ENCODE measurements at places on chromosomes 6 and 20.

GRCh38 chr20:43579861-43580793, 10.6 kb upstream of the IFT52 start:
- DNase-seq, result no peak

DNA sequence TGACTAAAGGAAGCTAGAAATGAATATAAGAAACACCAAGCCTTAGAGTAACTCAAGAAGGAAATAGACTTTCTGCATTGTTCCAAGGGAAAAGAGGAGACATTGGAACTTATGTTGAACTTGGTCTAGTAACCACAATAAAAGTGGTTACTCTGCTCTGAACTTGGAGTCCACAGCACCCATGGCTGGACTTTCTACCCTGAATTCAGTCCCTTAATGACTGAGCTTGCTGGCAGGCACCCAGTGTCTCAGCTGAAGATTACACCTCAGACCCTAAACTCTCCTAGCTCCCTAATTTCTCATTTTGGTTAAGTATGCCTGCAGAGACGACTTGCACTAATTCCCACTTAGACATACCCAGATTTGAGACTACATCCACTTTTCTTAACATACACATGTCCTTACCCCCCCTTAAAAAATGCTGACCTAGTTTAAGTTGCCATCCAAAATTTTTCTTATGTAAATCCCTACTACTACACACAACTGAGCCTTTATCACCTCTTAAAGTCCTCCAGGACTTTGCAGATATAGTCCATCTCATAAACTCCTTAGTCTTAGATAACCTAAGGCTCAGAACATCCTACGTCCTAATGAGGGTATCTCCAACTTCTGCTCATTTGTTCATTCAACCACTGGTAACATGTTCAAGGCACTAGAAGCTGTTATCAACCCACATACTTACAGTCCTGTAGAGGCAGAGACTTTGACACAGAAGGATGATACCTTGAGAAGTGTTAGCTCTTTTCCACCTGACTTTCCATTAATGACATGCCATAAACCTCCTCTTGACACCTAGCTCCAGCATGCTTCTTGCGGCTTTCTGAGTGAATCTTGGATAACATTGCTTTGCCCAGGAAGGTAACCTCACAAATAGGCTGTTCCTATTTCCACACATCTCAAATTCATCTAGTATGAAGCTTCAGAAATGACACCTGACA, 129.8 kb downstream of the ALDH8A1 start:
- DNase-seq, result no peak

DNA sequence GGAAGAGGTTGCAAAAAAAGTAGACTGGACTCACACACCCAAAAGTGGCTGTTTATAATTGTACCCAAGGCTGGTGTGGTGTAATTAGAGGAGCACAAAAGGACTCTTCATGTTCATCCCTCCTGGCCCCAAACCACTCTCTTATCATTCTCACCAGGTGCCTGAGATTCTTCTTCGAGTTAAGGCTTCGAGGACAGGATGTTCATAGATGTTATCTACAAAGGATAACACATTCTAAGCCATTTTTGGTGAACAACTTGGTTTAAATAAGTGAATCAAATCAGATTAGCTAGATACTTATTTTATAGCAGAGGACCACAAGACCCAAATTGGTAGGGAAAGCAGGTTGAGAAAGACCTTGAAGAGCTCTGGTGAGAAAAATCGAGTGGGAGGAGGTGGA, 73.1 kb upstream of the SUPT3H start:
- no peak for DNase-seq

GRCh38 chr6:6409397-6410030, 89.1 kb upstream of the F13A1 start:
- DNase-seq, result no peak

- no peak for DNase-seq
These were observed 118.3 kb upstream of the ECI2 start for GRCh38 chr6:4253604-4254231.

- no peak for DNase-seq
These were observed 50.0 kb upstream of the SCGN start for GRCh38 chr6:25601800-25602673.

- DNase-seq, result no peak
These were observed 276.7 kb downstream of the FARS2 start for GRCh38 chr6:5537967-5538366.

DNA sequence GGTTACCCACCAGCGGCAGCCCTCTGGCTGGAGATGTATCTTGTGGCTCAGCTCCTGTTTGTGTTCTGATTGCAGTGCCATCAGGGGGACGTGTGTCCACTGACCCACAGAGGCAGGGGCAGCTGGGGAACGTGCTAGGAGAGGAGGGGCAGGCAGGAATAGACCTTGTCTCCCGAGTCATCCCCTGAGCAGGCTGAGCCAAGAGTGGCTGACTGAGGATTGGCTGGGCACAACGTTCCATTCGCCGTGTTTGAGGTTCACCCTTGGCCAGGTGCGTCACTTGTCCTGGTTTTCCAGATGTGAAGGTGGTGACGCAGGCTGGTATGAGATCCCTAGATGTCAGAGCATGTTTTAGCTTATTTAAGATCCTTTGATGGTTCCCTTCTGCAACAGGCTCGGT, 57.7 kb downstream of the ADNP start:
- no peak for DNase-seq

GRCh38 chr20:21767739-21768223, 62.3 kb downstream of the PAX1 start:
- DNase-seq, result no peak

DNA sequence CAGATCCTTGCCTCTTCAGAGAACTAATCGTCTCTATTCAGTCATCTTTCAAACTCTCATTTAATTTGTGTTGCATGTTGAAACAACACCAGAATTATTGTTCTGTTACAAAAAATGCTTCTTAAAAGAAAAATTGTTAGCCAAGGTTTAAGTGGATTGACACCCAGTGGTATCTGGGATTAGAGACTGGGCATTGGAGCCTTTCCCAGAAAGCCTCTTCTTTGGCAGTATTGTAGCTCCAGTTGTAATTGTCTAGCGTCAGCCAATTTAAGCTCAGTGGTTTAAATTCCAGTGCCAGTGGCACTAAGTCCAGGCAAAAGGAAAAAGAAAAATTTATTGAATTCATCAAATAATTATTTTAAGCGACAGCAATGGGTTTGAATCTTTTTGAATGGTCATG, 801 bp downstream of the CCDC28A start:
- DNase-seq, result no peak

DNA sequence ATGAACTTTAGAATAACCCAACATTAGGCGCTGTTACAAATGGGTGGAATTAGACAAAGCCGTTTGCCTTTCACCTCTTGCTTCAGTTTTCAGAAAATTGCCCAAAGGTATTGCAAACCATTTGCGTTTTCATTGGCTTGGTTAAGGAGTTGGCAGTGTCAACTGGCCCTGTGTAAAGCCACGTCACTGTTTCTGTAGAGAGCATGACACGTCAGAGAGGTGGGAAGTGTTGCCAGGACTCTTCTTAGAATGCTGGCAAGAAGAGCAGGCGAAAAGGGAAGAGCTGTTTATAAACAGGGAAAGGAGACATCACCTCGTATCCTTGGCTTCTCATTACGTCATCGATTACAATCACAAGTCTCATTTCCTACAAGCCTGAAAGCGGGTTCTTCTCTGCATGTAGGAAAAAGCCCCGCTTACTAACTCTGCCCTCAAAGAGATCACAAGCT, 4.2 kb upstream of the IRF4 start:
- no peak for DNase-seq

- DNase-seq, result no peak
These were observed 199.7 kb upstream of the KCNQ5 start for GRCh38 chr6:72422171-72422570.

GRCh38 chr6:95364016-95364604, 213.2 kb upstream of the MANEA start:
- DNase-seq, result no peak

- DNase-seq, result no peak
These were observed 243.7 kb upstream of the CHD6 start for GRCh38 chr20:41861772-41862422.

DNA sequence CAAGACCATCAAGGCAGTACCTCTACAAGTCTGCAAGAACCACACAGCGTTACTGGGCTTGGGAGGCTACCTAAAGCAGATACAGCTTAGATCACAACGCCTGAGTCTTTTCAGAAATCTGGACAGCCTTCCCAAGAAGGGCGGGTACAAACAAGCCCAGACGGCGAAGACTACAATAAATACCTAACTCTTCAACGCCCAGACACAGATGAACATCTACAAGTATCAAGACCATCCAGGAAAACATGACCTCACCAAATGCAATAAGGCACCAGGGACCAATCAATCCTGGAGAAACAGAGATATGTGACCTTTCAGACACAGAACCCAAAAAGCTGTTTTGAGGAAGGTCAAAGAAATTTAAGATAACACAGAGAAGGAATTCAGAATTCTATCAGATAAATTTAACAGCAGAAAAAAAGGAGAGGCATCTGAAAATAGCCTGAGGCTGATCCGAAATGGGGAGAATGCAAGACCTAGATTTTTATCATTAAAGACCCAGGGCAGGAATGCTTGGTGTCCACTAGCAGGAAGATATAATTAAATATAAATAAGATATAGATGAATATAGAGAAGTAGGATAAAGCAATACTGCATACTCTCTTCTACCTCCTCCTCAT, 131.7 kb upstream of the COL21A1 start:
- no peak for DNase-seq

GRCh38 chr20:49455691-49456090, 26.8 kb downstream of the KCNB1 start:
- no peak for DNase-seq

GRCh38 chr6:165060720-165061119, 248.7 kb downstream of the C6orf118 start:
- no peak for DNase-seq

DNA sequence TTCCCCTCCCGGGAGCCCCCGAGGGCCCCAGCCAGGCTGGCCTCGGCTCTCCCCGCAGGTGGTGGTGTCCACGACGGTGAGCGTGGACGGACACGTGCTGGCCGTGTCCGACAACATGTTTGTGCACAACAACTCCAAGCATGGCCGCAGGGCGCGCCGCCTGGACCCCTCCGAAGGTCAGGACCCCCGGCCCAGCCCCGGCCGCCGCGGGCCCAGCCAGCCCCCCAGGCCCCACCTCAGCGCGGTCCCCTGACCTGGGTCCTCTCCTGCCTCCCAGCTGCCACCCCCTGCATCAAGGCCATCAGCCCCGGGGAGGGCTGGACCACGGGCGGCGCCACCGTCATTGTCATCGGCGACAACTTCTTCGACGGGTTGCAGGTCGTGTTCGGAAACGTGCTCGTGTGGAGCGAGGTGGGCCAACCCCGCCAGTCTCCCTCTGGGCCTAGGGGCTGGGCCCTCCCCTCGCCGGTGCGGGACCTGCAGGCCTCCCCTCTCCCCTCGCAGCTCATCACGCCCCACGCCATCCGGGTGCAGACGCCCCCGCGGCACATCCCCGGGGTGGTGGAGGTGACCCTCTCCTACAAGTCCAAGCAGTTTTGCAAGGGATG, 51.0 kb downstream of the CPXM1 start:
- DNase-seq, result no peak

DNA sequence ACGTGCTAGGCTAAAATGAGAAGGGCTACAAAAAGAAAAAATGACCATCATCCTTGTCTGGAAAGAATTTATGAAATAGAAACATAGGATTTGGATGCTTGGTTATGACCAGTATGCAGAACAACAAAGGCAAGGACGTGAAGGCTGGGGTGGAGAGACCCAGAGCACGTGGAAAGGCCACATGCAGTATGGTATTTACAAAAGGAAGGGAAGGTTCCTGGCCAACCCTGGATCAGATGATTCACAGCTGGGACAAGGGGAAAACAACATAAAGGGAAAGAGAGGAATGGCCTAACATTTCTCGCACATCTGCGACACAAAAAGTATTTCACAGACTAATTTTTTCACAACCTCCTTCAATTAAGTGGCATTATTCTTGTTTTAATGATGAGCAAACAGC, 8.2 kb downstream of the STX7 start:
- no peak for DNase-seq

DNA sequence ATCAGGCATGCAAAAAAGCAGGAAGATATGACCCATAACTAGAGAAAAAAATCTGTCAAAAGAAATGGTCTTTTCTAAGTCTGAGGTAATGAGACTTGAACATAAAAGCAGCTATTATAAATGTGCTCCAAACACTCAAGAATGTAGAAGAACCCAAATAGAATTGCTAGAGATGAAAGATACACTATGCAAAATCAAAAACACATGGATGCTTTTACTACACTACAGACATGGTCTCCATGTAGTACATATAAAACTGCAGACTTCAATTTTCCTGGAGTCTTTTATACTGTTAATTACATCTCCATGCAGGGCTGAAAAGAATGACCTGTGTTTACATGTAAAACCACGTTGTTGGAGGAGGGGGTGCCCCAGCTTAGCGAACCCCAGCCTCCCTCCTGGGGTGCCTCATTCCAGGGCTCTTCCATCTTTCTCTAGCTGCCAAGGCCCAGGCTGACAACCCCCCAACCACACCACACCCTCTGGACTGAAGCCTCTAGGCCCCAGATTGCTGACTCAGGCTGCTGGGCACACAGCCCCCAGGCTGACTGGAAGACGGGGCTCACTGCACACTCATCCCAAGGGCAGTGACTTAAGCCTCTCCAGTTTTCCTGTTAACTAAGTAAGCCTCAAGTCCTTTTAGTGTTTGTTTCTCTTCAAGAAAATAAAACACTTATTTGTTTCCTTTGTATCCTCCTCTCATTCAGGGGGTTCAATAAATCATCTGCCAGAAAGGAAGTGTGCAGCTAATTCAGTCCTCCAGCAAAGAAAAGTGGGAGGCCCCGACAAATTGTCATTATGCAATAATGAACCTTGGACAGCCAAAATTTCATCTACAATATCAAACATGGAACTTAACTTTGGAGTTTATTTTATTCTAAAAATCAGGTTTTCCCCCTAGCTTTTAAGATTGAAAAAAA, 26.0 kb upstream of the PLAGL1 start:
- no peak for DNase-seq

GRCh38 chr6:48486876-48487275, 375.9 kb upstream of the PTCHD4 start:
- no peak for DNase-seq

- no peak for DNase-seq
These were observed 32.0 kb downstream of the ELMO2 start for GRCh38 chr20:46374383-46374782.

DNA sequence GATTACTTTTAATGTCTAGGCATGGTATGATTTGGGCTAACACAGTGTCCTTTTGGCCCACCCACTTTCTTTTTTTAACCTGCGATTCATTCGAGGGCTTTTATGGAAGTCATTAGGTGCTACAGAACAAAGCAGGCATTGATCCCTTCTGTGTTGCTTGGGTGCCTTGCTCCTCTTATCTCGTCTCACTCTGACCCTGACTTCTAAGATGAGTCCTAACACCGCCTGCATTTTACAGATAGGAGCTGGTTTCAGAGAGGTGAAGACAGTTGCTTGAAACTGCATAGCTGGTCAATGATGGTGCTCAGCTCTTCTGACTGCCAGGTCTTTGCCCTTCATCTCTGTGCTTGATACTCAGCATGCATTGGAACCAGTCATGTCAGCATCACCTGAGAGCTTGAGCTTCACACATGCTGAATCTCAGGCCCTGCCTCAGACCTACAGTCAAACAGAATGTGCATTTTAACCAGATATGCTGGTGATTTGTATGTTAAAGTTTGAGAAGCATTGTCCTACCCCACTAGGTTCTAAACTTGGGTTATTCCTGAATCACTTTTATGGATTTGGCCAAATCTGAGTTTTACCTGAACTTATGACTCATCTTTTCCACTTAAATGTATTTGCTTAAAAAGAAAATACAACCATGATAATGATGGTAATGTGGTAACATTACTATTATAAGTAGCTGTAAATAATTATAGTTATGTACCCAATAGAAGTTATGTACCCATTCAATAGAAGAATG, 142.3 kb downstream of the PLCB4 start:
- no peak for DNase-seq

GRCh38 chr6:41111017-41111416, 38.2 kb downstream of the NFYA start:
- DNase-seq, result no peak

GRCh38 chr20:9145142-9145541, 76.3 kb downstream of the PLCB4 start:
- no peak for DNase-seq

Data from left ventricle myocardium inferior (tissue), 1 donor.